ENCODE measurements at places on chromosomes 1 and 21.

- no peak for DNase-seq
Observed at GRCh38 chr1:109846162-109846561, 64.5 kb upstream of the CSF1 start.

DNA sequence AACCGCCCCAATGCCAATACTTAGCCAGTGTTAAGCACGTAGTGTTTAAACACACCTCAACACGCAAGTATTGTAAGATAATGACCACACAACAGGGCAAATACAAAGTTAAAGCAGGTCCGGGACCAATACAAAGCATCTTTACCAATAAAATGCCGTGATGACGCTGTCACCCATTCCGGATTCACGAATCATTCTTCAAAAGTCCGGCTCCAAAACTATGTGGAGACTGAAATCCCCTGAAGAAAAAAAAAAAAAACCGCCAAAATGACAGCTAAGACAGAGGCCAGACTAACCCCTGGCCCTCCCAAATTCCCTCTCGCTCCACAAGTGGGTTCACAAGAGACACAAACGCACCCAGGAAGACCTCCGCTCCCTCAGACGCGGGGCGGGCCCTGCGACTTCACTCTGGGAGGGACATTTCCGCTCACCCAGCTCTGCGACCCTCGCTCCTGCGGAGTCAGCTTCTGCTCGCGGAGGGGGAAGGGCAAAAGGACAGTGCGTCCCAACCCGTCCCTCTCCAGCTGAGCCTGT is 625 bp upstream of the DARS2 start:
- no peak for DNase-seq

GRCh38 chr1:211968200-211968834 is 67.0 kb downstream of the INTS7 start:
- DNase-seq: no peak

GRCh38 chr21:33901412-33902288 is 14.0 kb downstream of the ATP5PO start:
- peak; percentile 71 for DNase-seq

- no peak for DNase-seq
Observed at GRCh38 chr1:212260557-212261355, 24.5 kb upstream of the PPP2R5A start.

GRCh38 chr1:74205266-74205665 is 7.2 kb downstream of the FPGT start:
- DNase-seq: peak; percentile 78

DNA sequence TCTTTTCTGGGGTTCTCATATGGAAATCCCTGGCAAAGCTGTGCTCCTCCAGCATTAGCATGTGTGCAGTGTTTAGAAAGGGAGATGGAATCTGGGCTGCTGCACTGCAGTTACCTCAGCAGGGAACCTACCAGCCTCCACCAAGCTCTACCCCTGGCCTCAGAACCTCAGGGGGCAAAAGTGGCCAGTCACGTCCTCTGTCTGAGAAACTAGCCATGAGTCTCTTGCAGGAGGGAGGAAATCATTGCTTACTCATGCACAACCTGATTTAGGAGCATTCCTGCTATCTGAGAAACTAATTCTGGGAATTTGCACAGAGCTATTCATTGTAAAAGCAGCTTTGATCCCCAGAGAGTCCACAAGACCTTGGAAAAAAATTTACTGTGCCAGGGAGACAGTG is 80.6 kb upstream of the IPO9 start:
- peak; percentile 95 for DNase-seq

DNA sequence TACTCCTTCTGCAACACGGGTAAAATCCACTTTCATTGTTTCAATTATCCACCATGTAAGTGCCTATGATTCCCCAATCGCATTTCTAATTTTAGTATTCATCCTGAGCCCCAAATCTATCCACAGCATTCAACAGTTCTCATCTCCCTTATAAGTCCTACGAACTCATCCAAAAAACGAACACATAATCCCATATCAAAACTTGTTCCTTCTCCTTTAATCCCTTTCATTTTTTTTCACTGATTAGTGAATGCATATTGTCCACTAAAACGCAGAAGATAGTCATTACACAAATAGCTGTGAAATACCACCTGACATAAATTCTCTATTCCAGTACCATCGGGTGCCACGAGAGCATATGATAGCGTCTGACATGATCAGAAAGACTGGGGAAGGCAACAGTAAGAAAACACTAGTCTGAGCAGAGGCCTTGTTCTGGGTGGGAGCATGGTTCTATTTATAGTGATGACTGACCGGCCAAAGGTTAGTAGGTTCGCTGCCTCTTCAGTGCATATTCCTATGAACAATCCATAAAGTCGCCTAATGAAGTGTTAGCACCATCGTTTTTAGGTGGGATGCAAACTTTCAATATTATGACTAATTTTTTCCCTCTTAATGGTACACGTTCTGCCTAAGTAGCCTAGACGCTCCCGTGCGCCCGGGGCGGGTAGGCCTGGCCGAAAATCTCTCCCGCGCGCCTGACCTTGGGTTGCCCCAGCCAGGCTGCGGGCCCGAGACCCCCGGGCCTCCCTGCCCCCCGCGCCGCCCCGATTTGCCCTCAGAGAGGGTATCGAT is 648 bp downstream of the ATP5PF start:
- DNase-seq: peak; percentile 6

DNA sequence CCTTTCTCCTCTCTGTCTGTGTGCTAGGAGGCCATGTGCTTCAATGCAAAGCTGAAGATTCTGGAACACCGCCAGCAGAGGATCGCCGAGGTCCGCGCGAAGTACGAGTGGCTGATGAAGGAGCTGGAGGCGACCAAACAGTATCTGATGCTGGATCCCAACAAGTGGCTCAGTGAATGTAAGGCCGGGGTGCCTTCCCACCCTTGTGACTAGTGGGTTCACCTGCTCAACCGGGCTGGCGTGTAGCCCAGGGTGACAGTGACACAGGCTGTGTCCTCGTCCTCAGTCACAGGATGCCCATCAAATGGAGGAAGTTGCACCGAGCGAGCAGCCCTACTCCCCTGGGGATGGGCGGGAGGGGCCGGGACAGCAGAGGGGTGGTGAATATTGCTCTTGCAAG is 544.1 kb downstream of the KIF26B start:
- no peak for DNase-seq

DNA sequence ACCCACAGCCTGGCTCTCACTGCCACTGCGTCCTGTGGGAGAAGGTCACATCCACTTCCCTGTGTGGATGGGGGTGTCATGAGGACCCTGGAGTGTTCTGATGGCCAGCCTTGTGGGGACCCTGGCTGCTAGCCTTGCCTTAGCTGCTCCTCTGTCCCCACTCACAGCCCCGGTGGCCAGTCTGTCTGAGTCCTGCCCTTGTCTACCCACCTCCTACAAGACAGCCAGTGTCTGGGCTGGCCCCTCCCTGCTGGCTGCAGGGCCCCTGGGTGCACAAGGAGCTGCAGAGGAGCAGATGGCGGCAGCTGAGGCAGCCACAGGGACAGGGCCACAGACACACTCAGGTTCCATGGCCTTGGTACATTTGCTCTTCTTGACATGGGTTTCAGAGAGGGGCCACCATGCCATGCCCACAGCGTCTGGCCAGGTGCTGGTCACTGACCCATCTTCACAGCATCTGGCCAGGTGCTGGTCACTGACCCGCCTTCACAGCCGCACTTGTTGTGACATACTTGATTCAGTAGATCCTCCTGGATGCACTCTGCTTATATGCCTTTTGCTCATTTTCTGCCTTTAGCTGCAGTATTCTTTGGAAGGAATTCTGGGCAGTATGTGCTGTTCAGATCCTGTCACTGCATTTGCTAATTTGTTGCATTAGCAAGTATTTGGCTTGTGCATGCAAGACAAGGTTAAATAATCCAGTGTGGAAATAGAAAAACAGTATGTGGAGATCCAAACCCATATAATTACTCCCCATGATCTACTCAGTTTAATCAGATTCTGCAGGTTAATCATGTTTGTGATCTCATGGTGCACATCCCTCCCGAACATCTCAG is 157.8 kb downstream of the PCBP3 start:
- DNase-seq: no peak

- no peak for DNase-seq
Observed at GRCh38 chr1:181490740-181491712, 7.7 kb downstream of the CACNA1E start.

- DNase-seq: no peak
Observed at GRCh38 chr21:36684957-36685714, 13.8 kb upstream of the SIM2 start.

- DNase-seq: no peak
Observed at GRCh38 chr1:217921126-217921904, 290.2 kb downstream of the SPATA17 start.

- no peak for DNase-seq
Observed at GRCh38 chr1:228140724-228141225, 696 bp downstream of the GUK1 start.

DNA sequence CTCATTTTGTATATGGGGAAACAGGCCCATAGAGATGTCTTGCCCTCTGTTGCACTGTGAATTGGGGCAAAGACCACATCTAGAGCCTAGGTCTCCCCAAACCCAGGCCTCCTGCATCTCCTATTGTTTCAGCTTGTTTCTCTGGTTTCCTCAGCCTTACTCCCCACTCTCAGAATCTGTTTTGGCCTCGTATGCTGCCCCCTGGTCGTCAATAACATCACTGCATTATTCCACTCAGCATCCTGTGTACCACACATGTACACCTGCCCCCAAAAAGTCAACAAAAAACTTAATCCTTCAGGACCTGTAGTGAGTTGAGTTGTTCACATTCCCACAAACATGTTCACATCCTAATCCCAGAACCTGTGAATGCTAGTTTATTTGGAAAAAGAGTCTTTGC is 184.8 kb downstream of the BRINP2 start:
- peak; percentile 22 for DNase-seq

DNA sequence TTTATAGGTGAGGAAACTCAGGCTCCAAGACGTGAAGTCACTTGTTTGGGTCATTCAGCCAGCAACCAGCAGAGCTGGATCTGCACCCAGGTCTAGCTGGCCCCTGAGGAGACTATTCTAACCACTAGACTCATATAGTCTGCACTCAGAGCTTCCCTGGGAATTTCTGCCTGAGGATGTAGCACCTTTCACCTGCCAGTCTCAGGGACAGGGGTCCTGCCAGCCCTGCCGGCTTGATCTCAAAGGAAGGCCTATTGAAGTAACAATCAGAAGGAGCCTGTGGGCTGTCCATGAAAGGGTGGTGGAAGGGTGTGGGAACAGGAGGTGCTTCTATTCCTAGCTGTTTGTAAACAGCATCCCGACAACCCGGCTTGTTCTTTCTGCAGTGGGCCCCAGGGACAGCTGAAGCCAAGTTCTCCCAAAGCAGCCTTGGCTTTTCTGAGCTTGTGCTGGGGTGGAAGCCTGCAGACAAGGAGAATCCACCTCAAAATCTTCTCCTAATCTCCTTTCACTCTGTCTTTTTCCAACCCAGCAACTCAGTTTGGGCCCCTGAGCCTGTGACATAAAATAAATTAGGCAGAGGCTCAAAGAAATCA is 7.8 kb downstream of the LMOD1 start:
- no peak for DNase-seq

DNA sequence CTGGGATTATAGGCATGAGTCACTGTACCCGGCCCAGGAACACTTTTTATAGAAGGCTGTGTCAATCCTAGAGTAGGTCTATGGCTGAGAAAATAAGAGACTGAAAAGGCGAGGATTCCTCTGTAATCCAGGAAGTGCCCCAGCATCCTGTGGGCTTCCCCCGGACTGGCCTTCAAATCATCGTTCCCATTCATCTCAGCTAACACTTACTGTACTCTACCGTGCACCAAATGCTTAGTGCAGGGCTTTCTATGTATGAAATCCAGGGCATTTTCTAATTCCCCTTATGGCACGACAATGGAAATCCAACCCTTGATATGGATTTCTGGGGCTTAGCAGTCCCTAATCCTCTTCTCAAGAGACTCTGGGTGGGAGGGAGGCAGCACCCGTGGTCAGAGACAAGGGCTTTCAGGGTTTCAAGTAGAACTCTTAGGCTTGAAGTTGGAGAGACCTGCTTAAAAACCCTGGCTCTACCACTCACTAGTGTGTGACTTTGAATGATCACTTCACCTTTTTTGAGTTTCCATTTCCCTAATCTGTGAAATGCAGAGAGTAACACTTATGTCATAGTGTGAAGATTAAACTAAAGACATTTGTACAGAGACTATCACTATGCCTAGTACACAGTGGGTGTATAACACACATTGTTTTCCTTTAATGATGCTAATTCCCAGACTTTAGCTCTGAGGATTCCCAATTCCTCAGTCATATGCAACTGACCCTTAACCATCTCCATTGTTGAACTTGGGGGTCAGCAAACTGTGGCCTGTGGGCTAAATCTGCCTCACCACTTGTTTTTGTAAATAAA is 20.3 kb downstream of the MECR start:
- no peak for DNase-seq

DNA sequence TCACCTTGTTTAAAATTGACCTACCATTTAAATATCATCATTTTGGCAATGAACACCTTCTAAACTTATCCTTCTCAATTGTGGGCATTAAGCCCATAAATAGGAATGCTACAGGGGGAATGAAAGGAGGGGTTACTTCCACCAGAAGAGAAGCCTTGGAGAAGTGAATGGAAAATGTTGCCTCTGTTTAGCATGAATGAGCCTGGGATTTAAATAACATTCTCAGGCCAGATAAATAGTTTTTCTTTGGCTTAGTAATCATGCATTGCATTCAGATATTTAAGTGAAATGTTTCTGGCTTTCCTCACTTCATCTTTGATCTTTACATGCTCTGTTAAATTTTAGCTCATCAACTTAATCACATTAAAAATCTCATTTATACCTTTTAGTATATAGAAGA is 284.3 kb upstream of the FMN2 start:
- no peak for DNase-seq

GRCh38 chr21:37921091-37921490 is 4.8 kb upstream of the KCNJ6 start:
- no peak for DNase-seq

DNA sequence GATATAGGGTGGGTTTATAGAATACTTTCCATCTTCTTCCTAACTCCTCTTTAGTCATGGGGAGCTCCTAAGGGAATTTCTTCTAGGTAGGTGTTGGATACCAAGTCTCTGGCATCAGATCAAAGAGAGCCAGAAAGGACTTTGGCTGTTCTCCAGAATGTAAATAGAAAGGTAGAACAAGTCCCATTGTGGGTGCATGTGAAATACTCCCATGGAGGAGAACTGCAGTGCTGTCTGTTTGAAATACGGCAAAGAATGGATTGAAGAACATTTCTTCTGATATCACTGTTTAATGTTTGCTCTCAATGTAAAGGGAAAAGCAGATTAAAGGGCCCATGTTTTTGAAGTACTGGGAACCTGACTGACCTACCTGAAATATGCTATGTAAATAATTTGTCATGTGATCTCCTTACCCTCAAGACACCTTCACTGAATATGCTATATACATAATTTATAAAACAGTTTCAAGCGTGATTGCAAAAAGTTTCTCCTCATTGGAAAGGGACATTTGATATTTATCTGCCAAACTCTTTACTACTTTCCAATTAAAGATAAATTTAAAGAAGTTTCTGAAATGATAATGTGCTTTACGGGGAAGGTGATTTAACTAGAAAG is 65.9 kb downstream of the LAMC1 start:
- DNase-seq: no peak

GRCh38 chr1:186806477-186806876 is 22.3 kb upstream of the PLA2G4A start:
- DNase-seq: peak; percentile 14

- no peak for DNase-seq
Observed at GRCh38 chr1:15191770-15192169, 38.2 kb downstream of the TMEM51 start.

Data from fibroblast of skin of abdomen (primary cell).